LNCaP clone FGC (cell line): ENCODE measurements at places on chromosomes 11 and 22.

DNA sequence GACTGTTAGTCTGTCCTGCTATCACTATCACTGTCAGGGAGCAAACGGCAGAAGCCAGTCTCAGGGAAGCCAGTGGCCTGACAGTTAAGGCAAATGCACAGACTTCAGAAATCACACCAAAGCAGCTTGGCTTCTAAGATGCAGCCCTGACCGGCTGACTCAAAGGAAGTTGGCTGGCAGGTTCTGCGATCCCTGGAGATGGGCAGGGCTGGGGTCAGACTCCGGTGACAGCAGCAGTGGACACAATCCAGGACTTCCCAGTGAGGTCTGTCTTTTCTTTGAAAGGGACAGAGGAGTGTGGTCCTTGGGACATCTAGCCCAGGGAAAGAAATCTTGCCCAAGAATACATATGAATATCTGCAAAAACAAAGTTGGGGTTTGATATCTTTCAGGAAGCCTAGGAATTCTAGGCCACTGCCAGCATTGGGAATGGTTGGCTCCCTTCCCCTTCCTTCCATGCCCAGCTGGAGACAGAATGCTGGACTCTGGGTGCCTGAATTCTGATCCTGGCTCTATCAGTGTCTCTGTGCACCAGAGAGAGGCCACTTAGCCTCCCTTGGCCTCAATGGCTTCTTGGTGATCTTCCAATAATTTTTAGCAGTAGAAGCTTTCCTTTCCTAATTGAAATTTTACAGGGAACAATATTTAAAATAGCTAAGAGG, 108.9 kb downstream of the KIRREL3 start:
- no peak for DNase-seq

GRCh38 chr11:99019696-99020095, 1.1 kb upstream of the CNTN5 start:
- DNase-seq: no peak

GRCh38 chr11:94782446-94782845, 14.3 kb downstream of the AMOTL1 start:
- no peak for DNase-seq

GRCh38 chr11:86463955-86464354, 89.3 kb downstream of the CCDC81 start:
- DNase-seq: no peak

GRCh38 chr11:74680703-74681531, 50.3 kb downstream of the CHRDL2 start:
- DNase-seq: no peak

- no peak for DNase-seq
These were observed 181.8 kb downstream of the CSNK2A3 start for GRCh38 chr11:11171285-11171684.

DNA sequence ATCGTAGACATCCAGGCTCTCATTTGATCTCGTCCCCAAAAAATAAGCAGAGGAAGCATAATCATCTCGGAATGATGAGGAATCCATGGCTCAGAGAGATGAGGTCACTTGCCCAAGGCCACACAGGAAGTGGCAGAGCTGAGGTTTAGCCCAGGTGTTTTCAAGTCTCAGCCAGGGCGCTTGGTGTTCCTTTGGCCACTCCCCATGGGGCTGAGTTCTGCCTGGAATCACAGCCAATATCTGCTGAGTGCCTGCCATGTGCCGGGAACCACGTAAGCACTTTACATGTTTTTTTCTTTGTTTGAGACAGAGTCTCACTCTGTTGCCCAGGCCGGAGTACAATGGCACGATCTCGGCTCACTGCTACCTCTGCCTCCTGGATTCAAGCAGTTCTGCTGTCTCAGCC, 29.5 kb upstream of the MYH9 start:
- DNase-seq: no peak
